ENCODE measurements at places on chromosomes 6 and 20.

- DNase-seq = peak; percentile 68
Observed at GRCh38 chr6:32244946-32245398, 21.1 kb upstream of the NOTCH4 start.

GRCh38 chr6:159728531-159728964 is 1.2 kb downstream of the WTAP start:
- DNase-seq = no peak

DNA sequence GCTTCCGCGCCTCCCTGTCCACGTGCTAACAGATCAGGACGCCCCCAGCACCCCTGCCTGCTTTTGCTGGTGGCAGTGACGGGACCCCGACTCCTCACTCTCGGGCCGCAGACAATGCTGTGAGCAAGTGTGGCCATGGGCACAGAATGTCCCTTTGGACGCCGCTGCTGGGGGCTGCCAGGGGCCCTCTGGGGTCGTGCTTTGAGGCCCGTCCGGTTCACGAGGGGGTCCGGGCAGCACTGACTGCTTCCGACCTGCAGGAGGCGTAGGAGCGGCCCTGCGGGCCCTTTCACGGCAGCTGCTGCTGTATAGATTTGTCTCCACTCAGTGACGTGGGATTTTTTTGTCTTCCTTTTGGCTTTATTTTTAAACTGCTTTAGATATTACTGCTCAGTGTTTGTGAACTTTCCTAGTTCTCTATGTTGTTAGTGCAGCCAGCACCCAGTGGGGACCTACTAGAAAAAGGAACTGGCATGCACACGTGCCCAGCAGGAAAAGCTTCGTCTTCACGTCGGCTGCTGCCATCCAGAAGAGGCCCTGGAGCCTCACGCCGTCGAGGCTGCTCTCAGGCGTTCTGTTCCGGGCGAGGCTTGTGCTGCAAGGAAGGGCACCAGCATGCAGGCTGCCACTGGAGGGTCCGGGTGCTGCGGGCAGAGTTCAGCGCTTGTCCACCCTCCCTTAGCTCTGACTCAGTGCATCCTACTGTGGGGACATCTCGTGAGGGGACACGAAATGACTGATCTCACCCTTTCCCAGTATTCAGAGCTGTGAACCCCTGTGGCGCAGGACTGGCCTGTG is 21.7 kb downstream of the UCKL1 start:
- DNase-seq = no peak

DNA sequence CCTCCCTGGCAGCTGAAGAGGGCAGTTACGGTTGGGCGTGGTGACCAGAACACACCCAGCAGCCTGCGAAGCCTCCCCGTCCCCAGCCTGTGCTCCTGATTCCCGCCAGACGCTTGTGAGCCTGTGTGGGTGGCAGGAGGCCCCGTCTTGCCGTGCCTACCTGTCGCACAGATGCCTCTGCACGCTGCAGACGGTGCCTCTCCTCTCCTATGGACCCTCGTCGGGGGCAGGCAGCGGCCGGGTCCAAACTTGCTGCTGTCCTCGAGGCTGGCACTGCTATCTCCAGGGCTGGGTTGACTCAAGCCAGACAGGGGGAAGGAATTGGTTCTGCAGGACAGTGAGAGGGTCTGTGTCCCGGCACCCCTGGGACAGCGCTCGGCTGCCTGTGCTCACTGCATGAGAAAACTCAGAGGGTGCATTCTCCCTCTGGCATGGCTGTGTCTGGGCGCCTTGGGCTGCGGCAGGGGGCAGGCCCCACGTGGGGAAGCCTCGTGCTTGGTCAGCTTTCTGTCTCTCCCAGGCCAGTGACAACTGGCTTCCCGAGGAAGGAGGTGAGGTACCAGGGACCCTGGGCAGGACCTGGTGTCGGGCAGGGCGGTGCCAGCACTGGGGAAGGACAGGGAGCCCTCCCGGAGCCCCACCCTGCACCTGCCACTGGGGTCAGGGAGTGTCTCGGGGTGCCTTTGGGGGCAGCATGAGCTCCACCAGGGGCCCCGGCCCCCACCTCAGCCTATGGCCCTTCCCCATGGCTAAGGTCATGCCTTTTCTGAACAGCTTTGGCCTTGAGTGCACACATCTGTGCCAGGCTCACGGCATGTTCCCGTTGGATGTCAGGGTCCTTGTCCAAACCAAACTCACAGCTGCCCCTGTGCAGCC is 127.5 kb downstream of the TAF4 start:
- DNase-seq = no peak

DNA sequence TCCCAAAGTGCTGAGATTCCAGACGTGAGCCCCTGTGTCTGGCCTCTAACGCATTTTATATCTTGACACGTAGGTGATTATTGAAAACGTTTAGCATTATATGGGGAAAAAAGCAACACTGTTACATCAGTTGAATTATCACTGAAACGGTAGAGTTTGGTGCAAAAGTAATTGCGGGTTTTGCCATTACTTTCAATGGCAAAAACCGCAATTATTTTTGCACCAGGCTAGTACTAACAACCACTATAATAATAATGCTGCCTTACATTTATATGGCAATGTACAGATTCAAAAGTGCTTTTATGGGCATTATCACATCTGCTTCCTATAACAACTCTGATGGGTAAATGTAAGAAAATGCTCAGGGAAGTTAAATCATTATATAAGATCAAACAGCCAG is 57.3 kb downstream of the OPRM1 start:
- DNase-seq = no peak

DNA sequence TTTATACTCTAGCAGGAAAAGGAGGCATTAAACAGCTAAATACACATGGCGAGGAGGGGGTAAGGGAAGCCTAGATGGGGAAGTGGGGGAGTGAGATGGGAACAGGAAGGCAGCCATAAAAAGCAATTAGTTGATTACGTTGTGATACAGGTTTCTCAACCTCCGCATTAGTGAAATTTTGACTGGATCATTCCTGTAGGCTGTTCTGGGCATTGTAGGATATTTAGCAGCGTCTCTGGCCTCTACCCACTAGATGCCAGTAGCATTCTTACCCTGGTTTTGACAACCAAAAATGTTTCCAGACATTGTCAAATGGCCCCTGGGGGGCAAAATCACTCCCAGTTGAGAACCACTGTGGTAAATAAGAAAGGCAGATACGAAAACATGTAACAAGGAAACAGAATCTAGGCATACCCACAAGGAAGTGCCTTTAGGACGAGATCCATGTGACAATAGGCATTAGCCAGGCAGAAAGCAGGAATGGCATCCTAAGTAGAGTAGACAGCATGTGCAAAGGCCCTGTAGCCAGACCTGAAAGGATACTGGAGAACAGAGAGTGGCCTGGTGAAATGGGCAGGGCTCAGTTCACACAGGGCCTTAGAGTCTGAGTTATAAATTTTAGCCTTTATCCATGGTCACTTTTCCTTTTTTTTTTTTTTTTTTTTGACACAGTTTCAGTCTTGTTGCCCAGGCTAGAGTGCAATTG is 25.8 kb upstream of the PTPN1 start:
- peak; percentile 17 for DNase-seq

GRCh38 chr6:3929281-3929798 is 80.2 kb downstream of the FAM50B start:
- DNase-seq = no peak

- peak; percentile 77 for DNase-seq
Observed at GRCh38 chr6:89034586-89035251, 45.8 kb upstream of the PNRC1 start.

DNA sequence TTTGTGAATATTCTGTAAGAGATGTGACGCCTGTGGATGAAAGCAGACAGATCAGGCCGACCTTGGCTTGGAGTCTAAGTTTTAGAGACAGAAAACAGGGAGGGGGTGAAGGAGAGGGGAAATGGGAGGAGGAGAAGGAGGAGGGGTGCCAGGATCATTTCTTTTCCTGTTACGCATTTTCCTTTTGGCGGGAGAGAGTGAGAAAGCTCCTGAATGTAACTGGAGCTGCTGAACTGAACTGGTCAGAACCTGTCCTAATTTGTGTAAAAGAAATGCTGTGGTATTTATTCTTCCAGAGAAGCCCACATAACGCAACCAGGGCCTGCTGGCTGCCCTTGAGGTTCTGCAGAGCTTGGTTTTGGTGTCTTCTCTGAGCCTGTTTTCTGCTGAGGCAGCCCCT is 41.9 kb downstream of the UTRN start:
- DNase-seq = no peak

GRCh38 chr6:22254886-22255285 is 42.0 kb downstream of the PRL start:
- DNase-seq = no peak

DNA sequence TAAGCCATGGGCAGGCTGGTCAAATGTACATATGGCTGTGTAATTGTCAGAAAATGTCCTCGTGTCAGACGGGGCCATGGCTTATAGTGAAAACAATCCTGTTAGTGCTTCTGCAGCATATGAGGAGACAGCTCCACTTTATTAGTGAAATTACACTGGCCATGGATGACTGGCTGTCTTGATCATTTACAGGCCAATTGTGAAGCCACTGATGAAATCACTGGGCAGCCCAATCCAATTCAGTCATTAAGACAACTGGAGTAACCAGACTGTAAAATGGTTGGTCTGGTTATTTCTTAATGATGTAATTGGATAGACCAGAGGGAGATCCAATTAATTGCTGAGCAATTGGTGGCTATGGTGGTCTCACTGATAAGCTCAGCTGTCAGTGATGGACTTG is 749.5 kb downstream of the KIF16B start:
- DNase-seq = peak; percentile 37

DNA sequence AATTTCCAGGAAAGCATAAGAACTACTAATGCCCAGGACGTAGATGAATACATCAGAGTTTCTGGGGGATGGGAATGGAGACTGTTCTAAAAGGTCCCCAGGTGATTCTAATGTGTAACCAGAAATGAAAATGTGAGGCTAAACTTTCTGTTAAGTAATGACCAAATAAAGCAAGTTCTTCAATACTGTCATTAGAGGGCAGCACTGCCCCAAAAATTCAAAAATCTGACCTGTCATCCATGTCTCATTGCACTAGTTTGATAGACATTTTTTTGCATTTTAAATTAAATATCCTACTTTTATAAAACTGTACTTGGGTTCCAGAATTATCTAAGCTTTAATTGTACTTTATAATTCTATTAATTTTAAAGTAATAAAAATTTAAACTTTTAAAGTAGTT is 94.9 kb downstream of the RFX6 start:
- DNase-seq = peak; percentile 56

DNA sequence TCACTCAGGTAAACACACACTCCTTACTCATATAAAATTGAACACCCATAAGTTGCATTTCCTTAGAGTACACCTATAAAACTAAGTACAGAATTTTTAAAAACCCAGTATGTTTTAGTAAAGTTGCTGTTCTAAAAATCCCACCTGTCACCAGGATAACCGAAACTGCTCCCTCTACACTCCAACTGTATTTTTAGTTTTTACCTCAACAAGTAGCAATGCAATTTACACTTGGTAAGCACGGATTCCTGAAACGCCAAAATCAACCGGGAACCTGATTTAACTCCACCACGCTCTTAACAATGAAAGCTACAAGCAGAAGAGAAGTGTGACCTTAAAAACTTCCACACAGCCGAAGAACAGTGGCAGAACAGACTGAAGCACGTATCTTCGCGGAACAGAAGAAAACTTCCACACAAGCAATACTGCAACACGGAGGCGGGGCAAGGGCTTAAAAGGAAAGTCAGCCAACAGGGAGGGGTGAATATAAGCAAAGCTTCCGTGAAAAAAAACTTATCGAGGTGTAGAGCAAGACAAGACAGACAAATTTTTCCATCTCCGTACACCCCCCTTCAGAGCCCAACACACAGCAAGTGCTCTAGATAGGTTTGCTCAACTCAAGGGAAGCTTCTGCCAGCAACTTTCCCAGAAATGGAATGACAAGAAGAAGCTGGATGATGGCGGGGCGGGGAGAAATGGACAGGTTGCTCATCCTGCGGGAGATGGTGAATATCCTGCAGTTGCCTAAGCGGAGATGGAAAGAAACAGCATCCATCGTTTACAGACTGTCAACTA is 1.4 kb downstream of the STAU1 start:
- DNase-seq = peak; percentile 56

GRCh38 chr6:151822252-151823111 is 15.0 kb downstream of the ESR1 start:
- no peak for DNase-seq

DNA sequence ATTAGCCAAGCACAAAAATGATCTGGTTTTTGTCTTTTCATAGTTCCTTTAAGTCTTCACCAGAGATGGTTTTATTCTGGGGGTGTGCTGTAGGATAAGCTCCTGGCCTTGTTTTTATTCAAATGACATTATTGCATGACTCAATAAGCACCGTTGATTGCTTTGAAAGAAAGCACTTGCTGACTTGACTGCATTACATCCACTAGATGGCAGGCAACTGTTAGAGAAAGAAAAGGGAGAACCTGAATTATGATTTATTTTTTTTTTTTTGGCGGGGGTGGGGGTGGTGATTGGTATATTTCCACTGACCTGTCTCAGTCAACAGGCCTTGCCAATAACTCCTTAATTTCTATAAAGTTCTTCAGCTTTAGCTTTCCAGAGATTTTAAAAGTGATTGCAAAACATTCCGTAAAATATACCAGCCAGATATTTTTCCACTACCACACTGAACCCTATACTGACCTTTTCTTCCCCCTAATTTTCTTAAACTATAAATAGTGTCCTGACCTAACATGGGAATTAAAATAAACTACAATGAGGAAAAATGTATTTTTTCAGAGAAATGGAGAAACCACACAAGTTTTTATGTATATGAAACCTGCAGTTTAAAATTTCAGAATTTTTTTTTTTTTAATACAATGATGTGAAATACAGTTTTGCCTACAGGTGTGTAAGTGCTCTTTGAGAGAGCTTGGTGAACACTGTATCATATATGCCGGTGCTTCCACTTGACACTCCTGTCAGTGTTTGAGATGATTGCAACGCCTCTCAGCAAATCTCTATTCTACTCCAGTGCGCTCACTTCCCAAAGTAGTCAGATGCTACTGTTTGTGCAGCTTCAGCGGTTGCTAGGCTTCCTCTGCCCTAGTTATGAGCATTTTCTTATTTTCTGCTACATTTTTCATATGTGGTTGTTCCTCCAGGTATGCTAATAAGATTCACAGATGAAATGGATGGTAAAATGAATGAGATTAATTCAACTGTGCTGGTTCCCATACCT is 274.3 kb downstream of the CD109 start:
- DNase-seq = peak; percentile 47

GRCh38 chr6:28606424-28607391 is 81.0 kb downstream of the GPX5 start:
- DNase-seq = peak; percentile 85

GRCh38 chr6:25181923-25182322 is 97.3 kb upstream of the CARMIL1 start:
- peak; percentile 76 for DNase-seq

DNA sequence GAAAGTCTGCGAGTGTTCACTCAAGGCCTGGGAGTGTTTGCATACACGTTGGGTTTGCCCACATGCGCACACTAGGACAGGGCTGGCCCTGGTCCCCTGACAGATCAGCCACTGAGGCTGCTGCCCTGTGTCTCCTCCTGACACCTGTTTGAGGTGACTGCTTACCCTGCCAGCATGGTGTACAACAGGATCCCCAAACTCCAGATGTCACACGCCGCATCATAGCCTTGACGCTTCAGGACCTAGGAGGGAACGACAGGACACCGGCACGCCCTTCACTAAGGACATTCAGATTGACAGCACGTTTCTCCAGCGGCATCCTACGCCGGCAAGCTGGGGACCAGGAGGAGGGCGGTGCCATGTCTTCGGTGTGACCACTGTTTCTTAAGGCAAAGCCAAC is 37.0 kb upstream of the MPC1 start:
- DNase-seq = no peak

GRCh38 chr6:2857580-2858337 is 16.1 kb upstream of the SERPINB1 start:
- DNase-seq = peak; percentile 78
